ENCODE measurements at places on chromosomes 7 and 10.

DNA sequence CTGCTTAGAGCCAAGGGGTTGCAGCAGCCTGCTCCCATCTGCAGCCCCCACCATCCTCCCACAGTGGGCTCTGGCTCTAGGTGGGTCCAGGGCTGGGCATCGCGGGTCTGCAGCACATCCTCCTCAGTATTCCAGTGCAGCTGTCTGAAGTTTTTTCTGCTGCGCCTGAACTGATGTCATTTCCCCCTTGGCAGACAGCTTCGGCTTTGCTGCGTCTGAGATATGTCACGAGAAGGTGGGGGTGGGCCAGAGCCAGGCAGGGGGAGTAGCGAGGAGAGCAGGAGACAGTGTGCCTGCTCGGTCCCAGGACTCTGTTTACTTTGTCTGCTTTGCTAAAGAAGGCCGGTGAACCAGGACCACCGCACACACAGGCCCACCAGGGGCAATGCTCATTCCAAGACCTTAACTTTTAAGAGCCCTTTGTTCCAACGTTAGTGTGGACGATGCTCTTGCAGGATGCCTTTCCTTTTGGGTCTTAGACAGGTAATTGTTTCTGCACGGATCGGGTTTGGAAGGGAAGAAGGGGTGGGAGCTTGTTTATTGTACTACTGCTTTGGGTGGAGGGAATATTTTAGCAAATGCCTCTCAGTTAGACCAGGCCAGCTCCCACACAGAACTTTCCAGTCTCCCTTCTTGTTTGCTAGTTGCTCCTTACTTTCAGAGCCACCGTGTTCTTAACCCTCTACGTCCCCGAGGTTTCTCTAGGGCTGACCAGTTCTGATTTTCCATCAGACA lies 32.4 kb downstream of the WBP1L start:
- no peak for DNase-seq

DNA sequence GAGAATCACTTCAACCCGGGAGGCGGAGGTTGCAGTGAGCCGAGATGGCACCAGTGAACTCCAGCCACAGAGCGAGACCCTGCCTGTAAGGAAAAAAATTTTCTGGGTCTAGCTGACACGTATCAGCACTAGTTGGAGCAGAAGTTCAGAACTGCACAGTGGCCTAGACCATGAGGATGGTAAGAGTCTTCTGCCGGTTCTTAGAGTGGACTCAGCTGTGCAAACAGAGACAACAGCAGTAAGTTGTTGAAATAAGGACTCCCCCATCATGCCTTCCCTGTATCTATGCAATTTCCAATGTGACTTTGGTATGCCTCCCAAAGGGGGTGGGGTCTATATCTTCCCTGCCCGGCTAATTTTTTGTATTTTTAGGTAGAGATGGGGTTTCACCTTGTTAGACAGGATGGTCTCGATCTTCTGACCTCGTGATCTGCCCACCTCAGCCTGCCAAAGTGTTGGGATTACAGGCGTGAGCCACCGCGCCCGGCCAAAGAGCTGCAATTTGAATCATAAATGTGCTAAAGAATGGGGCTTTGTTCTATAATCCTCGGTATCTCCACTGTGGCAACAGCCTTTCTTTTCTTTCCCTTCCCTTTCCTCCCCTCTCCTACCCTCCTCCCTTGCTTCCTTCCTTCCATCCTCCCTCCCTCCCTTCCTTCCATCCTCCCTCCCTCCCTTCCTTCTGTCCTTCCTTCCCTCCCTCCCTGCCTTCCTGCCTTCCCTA lies 14.5 kb upstream of the RNF216 start:
- DNase-seq: no peak

DNA sequence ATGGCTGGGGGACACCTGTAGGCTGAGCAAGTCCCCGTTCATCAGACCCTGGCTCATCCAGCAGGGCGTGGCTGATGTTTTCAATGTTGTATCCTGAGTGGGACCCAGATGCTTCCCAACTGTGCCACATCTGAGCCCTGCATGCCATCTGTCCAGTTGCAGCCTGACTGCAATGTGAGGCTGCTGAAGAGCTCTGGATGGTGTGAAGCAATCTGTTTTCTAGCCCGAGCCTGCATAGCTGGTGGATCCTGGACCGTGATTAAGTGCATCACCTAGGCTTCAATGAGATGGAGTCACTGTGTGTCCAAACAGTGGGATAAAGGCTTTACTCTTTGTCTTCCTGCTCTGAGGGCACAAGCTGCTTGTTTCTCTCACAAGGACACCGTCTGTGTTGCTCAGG lies 99.8 kb downstream of the TCF7L2 start:
- DNase-seq: no peak

DNA sequence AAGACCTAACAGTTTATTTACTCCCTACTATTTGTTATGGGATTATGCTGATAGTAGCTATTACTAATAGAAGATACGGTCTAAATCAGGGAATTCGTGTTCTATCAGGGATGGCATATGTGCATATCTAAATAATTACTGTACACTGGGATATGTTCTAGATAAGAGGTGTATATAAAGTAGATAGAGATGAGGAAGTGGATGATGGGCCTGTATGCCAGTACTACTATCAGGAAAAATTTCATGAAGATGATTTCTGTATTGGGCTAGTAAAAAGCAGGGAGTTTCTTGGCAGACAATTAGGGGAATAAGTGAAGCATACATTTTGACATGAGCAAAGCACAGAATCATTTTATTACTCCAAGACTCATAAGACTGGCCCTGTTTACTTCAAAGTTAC lies 26.2 kb downstream of the PTPN12 start:
- no peak for DNase-seq

- DNase-seq: no peak
Measured at GRCh38 chr10:74994854-74995253, 116.6 kb upstream of the SAMD8 start.

- DNase-seq: no peak
Measured at GRCh38 chr10:55653531-55653930, 707.5 kb downstream of the ZWINT start.

Measured in activated gamma-delta T cell treated with anti-CD3 and anti-CD28 coated beads, Interleukin-2, amount 50 U/mL, for 16 hours (primary cell).